ENCODE measurements at places on chromosomes 7 and 10. TPM values are rescaled to one million over a fixed set of nuclear protein-coding genes. Genes with fewer than 3 reads are reported as not detected.

DNA sequence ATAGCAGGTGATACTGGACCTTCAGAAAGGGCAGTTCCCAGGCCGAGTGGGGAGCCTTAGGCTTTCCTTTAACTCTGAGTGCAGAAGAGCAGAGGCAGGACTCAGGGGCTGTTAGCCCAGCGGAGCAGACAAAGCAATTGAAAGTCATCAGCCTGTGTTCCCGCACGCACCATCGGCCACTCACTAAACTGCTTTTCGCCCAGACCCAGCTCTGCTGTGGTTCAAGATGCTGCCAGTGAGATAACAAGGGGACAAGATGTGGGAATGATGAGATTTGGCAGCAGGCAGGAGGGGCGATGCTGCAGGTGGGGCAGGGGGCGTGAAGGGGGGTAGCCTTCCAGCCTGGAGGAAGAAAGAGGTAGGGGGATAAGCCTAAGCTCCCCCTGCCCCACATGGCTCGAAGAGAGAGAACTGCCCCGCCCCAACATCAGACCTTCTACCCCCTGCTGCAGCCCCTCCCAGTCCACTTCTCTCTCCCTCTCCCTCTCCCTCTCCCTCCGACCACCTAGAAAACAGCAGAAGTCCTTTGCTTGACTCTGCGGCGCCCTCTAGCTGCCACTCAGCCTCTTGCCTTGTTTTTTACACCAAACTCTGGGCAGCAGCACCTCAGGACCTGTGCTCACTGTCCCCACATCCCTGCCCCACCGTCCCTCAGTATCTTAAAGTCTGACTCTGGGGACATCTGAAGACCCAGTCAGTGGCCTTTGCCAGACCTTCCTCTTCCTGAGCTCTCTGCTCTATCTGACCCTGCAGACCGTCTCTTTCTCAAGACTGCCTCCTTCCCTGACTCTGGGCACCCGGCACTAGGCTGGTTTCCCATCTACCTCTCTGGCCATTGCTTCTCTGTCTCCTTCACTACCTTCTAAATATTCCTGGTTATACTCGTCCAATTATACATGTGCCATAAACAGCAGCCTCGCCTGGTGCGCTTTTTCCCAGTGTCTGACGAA is 110.5 kb downstream of the C10orf105 start:
- DNase-seq: peak; percentile 91

- no peak for DNase-seq
These were observed 11.8 kb downstream of the MRC1 start for GRCh38 chr10:17820943-17821342.

DNA sequence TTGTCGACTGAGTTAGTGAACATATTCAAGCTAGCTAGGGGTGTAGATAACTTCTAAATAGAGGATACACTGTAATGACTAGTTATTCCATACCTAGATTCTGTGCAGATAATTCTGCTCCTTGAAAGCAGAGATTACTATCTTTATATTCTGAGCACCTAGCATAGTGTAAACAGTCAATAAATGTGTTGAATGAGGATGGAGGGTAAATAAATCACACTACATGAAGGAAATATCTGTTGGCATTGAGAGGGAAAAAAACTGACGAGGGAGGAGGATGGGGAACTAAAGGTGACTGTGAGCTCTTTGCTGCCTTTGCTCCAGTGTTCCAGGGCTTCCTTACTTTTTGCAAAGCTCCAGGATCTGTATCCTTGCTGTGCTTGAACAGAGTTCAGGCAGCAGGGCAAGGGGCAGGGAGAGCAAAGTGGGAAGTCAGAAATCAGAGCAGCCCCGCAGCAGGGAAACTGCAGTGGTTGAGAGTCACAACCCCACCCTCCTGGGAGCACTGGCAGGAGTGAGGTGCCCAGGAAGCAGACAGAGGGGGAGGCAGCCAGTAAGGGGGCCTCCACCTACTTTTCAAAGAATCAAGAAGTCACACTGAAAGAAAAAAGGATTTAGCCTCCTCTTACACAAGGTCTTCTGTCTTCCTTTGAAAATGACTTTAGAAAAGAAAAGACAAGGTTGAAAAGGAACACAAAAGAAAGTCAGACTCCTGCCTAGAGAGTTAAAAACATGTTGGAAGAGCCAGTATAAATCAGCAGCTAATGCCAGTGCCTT is 71.8 kb upstream of the LRRN3 start:
- DNase-seq: peak; percentile 44

- DNase-seq: no peak
These were observed 22.2 kb downstream of the SGCE start for GRCh38 chr7:94633687-94634086.

DNA sequence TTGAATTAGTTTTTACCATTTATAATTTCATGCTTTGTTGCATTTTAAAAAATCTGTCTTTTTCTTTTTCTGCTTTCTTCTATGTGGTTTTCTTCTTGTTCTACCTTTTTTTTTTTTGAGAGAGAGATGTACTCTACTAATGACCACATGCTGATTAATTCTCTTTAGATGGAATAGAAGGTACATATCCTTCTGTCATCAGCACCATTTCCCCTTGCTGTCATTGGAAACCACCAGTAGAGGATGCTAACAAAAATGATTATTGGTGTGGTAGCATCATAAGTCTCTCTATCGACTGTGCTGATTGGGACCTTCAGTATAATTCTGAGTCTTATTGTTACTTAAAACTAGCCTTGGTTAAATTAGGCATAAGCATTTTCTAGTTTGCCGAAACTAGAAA is 3.6 kb downstream of the ZEB1 start:
- no peak for DNase-seq

DNA sequence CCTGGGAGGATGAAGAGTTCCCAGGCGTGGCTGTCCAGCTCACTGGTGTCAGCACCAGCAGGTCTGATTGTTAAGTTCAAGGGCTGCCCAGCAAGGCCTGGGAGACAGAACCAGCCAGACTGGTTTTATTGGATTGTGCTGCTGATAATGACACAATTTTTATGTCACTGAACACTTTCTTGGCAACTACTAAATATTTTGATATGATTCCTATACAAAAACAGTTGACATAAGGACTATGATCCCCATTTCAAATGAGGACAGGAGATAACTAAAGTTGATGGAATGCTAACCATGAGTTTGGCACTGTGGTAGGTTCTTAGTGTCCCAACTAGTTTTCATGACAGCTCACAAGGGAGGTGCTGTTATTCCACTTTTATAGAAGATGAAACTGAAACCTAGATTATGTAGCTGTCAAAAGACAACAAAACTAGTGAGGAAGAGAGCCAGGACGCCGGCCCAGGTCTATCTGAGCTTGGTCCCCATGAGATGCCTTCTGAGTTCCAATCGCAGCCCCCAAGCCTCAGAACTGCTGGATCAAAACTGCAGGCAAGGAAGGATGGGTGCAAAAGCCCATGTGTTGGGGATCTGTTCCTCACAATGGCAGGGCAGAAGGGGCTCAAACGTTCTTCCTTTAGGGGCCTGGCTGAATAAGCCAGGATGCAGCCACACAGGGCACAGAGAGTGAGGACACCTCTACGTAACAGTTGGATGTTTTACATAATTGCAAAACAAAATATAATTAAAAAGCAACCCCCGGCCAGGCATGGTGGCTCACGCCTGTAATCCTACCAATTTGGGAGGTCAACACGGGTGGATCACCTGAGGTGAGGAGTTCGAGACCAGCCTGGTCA is 52.8 kb downstream of the COBL start:
- DNase-seq: no peak

DNA sequence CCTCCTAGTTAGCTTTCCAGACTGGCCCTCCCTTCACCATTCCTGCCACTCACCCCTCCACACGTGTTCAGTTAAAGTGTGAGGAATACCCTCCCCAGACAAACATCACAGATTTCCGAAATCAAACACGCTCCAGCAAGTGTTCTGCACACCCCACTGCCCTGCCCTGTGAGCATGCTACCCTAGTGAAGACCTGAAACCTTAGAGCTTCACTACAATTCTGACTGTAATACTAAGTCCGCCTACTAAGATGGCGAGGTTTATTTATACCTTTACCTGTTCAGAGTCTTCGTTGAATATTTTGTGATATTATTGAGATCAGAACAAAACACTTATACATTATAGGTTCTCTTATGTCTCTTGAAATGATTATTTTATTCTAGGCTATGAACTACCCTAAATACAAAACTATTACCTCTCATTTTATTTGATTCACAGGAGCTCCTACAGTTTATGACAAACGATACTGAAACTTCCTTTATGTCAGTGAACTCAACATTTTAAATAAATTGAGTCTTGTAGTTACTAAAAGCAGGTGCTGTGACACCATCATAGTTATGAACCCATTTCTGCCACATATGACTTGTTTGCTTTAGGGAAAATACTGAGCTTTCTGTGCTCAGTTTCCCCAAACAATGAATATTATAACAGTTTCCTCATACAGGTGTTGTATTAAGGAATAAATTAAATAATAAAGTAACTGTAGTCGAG is 8.6 kb downstream of the SCIN start:
- no peak for DNase-seq

GRCh38 chr10:118511711-118512110 is 83.7 kb downstream of the PRLHR start:
- no peak for DNase-seq

The KBTBD2 gene
- total RNA-seq: 61.4 TPM

The VGF gene
- total RNA-seq: not detected

The AOAH gene
- 199 TPM for total RNA-seq

All from spleen (tissue), 13 donors.